ENCODE measurements at places on chromosomes 5 and 9.

DNA sequence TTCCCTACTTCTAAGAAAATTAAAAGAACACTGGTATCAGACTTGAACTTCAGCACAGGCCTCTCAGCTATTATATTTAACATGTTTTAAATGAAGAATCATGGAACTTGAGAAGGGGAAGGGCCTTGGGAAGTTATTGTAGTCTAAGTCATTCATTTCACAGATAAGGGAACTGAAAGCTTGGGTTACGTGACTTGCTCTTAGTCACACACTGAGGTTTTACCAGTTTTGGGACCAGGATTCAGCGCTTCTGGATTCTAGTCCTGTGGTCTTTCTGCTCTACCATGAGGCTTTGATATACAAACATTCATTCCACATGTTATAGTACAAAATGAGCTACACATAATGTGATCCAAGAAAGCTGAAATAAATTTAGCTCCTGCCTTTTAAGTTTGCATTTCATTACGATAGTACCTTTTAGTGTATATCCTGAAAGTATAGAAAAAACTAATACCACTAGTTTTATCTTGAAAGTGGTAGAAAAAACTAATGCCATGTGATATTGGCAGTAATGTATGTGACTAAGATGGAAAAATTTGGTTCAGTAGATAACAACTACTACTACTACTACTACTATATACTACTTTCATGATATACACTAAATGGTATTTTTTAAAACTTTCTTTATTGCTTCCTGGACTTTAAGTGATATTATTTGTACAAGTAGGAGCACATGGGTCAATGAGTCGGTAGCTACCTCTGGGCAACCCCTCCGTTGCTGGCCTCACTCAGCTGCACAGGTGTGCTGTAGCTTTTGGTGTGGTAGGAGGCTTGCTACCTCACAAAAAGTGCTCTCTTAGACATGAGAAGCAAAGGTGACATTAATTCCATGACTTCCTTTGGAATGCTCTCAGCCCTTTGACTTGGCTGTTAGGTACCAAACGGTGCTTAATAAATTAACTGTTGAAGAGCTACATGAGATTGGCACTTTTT is 40.7 kb downstream of the F2RL2 start:
- DNase-seq: no peak

GRCh38 chr5:89120719-89121118 is 237.7 kb upstream of the MEF2C start:
- DNase-seq: no peak

- no peak for DNase-seq
Measured at GRCh38 chr5:169424670-169425378, 123.9 kb upstream of the SLIT3 start.

DNA sequence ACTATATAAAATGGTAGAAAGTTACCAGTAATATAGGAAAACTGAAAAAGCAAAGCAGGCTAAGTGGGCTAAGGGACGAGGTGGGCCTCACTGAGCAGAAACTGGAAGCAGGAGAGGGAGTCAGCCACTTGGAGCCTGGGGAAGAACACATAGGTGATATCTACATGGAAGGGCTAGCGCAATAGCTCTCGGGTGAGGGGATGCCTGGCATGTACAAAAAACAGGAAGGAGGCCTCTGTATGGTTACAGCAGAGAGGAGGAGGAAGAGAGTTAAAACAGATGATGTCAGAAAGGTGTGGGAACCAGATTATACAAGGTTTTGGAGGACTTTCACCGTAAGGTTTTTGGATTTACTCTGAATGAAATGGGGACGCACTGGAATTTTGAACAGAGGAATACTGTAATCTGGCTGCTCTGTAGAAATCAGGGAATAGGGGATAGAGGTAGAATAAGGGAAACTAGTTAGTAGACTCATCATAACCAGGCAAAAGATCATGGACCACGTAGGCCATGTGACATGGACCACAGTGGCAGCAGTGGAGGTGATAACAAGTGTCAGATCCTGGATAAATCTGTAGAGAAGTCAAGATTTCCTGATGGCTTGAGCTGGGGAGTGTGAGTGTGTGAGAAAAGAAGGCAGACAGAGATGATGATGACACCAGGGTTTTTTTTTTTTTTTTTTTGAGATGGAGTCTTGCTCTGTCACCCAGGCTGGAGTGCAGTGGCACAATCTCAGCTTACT is 52.5 kb downstream of the FNBP1 start:
- no peak for DNase-seq

GRCh38 chr5:39780347-39780746 is 355.6 kb upstream of the DAB2 start:
- DNase-seq: no peak

DNA sequence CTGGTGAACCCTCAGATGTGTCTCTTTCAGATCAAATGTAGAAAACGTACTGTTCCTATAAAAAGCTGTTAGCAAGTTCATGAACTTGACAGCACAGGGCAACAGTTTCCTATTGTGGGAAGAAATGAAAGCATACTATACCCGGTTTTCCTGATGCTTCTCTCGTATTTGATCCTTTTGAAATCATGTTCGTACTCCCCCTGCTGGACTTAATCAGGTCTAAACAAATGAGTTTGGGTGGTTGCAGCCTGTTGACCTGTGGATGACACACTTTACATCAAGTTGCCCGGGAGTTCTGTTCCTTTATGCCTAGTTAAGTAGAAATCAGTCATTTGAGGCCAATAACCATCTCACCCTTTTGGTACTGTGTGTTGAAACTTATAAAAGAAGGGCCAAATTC is 1992.3 kb downstream of the MAT2B start:
- no peak for DNase-seq

DNA sequence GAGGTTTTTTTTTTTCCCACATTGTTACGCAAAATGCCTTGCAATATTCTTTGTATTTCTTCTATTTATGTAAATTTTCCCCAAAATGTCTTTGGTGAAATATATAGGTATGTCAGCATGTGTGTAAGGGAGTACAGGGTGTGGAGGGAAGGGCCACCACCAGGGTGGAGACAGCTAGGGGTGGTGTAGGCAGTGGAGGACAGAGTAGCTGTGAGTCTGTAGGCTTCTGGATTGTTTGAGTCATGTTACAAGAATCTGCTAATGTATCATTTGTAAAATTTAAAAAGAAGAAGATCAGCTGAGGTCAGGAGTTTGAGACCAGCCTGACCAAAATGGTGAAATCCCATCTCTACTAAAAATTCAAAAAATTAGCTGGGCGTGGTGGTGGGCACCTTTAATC is 175.5 kb downstream of the NXNL2 start:
- no peak for DNase-seq

GRCh38 chr9:70228118-70228517 is 30.7 kb upstream of the SMC5 start:
- DNase-seq: no peak

- no peak for DNase-seq
Measured at GRCh38 chr9:4400731-4401130, 89.5 kb upstream of the SLC1A1 start.

DNA sequence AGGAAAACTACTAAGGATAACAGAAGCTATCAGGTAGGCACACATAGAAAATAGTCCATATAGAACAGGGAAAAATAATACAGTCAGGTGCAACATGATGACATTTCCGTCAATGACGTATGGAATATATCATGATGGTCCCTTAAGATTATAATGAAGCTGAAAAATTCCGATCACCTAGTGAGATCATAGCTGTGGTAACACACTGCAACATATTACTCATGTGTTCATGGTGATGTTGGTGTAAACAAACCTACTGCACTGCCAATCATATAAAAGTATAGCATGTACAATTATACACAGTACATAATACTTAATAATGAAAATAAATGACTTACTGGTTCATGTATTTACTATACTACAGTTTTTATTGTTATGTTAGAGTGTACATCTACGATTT is 60.0 kb downstream of the MEGF9 start:
- no peak for DNase-seq

DNA sequence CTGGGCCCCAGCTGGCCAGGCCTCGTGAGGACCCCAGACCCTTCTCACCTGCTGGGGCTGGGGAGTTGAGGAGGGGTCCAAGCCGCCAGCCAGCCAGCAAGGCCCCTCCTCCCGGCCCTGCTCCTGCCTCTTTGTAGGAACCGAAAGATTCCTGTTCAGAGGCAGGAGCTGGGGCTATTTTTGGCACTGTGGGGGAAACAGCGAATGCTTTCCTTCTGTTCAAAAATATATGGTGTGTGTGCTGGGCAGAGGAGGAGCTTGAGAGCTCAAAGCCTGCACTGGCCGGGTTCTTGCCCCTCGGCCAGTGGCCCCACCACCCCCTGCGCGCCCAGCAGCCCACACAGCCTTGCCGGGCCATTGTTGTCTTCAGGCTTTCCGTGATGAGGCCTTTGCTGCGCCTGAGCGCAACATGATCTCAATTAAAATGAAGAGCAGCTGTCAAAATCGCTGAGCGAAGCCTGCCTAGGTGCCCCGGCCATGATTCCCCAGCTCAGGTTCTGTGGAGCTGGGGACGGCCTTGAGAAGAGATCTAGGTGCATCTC is 13.4 kb downstream of the NCS1 start:
- DNase-seq: no peak

- DNase-seq: peak; percentile 5
Measured at GRCh38 chr9:15104826-15105420, 194.7 kb upstream of the FREM1 start.

DNA sequence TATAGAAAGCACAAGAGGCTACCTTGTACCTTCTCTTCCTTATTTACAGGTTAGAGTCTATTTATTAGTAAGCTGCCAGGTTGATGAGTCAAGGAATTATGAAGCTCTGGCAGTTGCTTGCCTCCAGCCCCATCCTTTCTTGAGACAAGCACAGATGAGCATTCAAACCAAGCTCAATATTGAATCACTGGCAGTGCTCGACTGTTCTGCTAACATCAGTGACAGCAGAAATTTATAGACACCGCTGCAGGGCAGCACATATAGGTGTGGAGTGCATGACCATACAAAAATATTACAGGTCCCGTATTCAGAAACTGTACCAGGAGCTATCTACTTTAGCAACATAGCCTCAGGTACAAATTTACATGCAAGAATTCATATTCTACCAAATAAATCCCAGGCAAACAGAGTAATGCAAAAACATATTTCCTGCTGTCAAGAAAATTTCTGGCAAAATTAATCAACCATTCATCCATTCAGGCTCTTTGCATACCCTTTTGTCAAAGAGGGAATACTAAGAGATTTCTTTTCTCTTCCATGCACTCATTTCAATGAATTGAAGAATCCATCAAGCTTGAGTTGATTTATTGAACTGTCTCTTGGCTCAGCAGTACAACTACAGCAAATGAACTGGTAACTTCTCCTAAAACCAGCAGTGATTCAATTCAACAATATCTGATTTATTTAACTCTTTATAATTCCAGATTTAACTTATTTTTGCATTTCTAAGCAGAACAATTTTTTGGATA is 26.9 kb upstream of the PCA3 start:
- DNase-seq: no peak

DNA sequence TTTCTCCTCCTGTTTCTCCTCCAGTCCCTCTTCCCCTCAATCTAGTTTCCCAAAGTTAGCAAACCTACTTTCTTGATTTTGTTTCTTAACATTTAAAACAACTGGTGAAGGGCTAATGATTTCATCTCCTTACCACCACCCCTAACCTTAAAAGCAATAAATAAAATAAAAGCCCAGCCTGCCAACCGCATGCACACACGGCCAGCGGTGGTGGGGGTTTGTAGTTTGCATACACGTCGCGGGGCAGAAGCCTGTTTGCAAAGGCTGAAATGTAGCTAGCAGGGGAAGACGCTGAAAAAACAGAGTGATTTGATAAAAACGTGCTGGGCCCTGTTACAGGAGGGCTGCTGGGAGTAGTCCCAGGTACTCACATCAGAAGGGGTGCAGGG is 1.9 kb upstream of the DMRT2 start:
- DNase-seq: no peak

- DNase-seq: no peak
Measured at GRCh38 chr5:97074859-97075489, 67.4 kb downstream of the LIX1 start.

- no peak for DNase-seq
Measured at GRCh38 chr5:140321796-140322195, 18.9 kb upstream of the PFDN1 start.

DNA sequence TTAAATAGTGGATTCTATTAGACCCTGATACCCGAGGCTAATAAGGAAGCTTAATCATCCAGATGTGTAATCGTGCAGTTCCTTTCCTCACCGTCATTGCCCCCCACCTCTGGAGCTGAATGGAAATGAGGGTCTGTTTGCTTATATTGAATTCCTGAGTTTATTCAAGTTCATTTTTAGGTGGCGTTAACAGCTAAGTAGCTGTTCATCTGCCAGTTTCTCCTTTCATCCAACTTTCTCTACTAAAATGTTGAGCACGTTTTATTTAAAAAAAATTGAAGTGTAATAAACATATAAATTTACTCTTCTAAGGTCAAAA is 291.0 kb downstream of the DOCK8 start:
- no peak for DNase-seq

GRCh38 chr5:154478224-154478565 is at the start of gene HAND1:
Gene HAND1, minus strand, starts transcription at chr5:154478227. Its CDS starts 219 bp downstream, at chr5:154478008.
- DNase-seq: peak; percentile 23

DNA sequence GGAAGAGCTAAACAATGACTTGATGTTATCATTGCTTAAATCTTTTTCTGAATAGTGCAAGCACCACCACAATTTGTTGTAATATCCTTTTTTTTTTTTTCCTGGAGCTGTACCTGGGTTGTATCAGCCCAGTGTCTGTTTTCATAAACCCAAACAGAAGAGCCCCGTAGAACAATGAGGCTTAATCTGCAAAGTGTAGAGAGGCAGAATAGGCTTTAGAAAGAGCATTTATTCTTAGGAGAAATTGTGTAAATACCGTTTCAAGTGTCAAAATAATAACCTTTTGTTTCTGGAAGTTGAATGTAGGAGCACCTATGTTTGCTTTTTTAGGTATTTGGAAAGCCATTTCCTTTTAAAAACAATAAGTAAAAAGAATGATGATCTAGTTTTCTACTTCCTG is 26.4 kb downstream of the RGS7BP start:
- DNase-seq: no peak

DNA sequence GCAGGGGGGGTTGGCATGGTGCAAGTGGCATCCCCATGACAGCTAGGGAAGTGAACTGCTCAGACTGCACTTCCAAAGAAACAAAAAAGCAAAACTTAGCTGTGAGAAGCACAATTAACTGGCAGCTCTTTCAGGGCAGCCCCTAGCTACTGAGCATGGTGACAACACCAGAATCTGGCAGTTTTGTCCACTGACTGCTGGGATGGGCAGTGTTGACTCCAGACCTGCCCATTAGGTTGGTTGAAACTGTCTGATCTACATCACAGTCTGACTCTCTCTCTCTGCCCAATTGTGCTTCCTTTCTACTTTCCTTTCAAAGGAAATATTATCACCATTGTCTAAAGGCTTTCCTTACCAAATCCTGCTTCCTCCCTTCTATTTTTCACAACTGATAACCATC is 12.5 kb upstream of the RAD23B start:
- no peak for DNase-seq

GRCh38 chr5:138686668-138687067 is 66.6 kb upstream of the CTNNA1 start:
- DNase-seq: no peak

- no peak for DNase-seq
Measured at GRCh38 chr5:53035868-53036381, 46.8 kb downstream of the ITGA2 start.

DNA sequence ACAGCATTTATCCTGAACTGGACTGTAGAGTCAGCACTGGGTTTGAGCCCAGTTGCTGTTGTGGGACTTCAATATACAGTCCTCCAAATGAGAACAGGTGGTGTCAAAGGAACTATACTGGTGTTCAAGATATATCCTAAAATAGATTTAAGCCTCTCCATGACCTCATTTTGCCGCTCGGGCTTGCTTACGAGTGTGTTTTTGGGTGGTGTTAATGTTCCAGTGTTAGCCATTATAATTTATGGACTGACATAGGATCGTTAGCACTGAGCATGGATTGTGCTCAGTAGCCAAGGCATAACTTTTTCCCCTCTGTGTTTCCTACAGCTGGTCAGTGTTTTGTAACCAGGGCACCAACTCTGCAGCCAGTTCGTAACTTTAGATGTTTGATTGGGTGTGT is 306.6 kb downstream of the SPATA31D1 start:
- no peak for DNase-seq

Measured in NCI-H187 treated with DMSO at 0.1 percent for 48 hours (cell line).